ENCODE measurements at places on chromosomes 3 and 15.
A peak's percentile ranks its signal among the peaks of the same experiment; 100 is the strongest.

- no peak for DNase-seq
These were observed 170.3 kb downstream of the ZPLD1 start for GRCh38 chr3:102605153-102605552.

GRCh38 chr3:16907243-16907642 lies 22.5 kb downstream of the PLCL2 start:
- no peak for DNase-seq

- peak; percentile 13 for DNase-seq
These were observed 33.6 kb upstream of the PLSCR5 start for GRCh38 chr3:146638718-146639117.

DNA sequence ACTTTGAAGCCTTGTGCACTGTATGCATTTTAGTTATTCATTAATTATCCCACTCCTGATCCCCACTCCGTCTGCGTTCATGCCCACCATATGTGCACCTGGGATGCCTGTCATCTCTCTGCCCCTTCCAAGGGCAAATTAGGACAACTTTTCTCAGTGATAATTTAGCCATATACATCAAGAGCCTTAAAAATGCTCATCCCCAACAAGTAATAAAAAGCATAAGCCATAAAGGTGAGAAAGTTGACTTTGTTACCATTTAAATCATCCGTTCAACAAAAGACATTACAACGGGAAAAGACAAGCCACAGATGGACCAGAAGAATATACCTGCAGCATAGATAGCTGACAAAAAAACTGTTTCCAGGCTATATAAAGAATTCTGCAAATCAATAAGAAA lies 131.4 kb upstream of the LINGO1 start:
- DNase-seq, result no peak

GRCh38 chr3:72957297-72957696 lies 39.3 kb upstream of the PPP4R2 start:
- no peak for DNase-seq

GRCh38 chr15:94792196-94792595 lies 560.8 kb downstream of the MCTP2 start:
- no peak for DNase-seq

DNA sequence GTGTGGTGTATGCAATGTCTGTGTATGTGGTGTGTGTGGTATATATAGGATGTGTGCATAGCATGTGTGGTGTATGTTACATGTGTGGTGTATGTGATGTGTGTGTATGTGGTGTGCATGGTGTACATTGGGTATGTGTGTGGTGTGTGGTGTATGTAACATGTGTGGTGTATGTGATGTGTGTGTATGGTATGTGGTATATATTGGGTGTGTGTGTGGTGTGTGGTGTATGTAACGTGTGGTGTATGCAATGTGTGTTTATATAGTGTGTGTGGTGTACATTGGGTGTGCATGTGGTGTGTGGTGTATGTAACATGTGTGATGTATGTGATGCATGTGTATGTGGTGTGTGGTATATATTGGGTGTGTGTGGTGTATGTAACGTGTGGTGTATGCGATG lies 41.9 kb downstream of the ARRDC4 start:
- DNase-seq, result no peak

DNA sequence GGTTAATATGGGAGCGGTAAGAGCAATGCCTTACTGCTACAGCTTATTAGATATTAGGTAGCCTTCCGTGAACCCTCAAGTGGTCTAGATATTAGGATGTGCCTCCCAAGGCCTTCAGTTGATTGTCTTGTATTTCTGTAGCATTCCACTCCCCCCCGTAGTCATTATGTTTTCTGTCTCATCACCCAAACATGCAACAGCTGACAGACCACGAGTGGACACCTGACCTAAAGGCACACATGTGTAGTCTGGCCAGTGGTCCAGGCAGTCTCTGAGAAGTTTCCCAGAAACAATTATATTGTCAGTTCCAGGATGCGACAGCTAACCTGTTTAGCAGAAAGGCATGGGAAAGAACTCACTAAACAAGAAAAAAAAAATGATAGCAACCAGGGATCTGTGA lies 1000.9 kb downstream of the AGBL1 start:
- DNase-seq, result no peak

GRCh38 chr3:152365766-152366593 lies 97.3 kb downstream of the MBNL1 start:
- no peak for DNase-seq

DNA sequence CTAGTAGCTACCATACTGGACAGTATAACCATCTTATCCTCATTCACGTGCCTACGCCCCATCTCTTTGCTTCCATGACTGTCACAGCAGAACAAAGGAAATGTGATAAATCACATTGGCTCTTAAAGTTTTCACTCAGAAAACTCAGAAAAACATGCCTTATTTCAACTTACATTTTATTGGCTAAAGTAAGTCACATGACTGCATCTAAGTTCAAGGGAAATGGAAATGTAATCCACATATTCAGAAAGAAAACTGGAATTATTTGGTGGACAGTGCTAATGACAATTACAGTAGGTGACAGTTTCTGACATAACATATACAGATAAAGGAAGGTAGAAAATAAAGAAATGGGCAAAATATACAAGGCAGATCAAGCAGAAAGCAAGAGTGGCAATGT lies 37.4 kb upstream of the VILL start:
- no peak for DNase-seq

GRCh38 chr3:98577178-98577895 lies 16.1 kb downstream of the CPOX start:
- no peak for DNase-seq

DNA sequence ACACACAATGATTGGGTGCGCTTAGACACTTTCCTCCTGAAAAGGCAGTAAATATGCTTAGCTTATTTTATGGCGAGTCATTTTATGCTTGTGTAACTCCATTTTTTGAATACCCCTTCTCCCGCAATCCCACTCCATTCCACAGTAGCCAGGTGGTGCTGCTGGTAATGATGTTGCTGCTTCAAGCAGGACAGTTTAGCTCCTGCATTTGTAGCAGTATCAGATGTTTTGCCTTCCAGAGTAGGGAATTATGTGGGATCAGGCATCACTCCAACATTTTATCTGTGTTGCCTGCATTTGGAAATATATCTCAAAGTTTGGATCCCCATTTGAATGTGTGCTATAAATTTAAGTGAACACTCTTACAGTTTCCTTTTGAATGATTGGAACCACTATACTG lies 302.1 kb upstream of the SGO1 start:
- no peak for DNase-seq

GRCh38 chr15:66877477-66878271 lies 175.6 kb downstream of the SMAD6 start:
- DNase-seq, result no peak

DNA sequence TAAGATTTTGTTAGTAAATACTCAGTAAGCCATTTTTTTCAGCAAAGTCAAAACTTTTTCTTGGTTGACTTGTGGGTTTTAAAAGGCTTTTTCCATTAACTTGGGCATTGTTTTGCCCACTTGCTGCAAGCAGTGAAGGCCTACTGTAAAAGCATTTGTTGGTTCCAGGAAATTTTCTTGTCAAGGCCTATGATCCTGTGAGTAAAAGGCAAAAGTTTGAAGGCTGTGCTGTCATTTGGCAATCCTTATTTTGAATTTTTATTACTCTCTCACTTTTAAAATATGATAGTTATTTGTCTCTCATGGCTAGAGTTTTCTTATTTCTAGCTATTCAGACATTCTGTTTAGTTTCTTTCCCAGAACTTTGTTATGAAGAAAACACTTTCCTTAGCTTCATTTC lies 13.0 kb downstream of the P2RY12 start:
- DNase-seq, result no peak

DNA sequence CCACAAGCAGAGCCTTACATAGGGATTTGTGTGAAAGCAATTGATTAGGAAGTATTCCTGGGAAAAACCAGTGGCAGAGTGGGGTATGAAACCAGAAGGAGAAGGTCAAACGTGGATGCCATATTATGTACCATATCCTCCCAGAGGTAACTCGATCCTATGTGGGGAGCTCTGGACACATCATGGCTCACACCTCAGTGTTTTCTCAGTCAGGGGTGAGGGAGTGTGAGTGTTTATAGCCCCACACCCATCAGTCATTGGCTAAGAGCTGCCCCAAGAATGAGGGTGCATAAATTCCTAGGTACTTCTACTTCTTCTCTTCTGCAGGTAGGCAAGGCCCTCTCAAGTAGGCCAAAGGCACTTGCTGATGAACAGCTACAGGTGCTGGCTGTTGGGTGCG lies 28.2 kb upstream of the PDZRN3 start:
- DNase-seq, result no peak

- no peak for DNase-seq
These were observed 4.0 kb downstream of the TNK2 start for GRCh38 chr3:195904368-195904767.

DNA sequence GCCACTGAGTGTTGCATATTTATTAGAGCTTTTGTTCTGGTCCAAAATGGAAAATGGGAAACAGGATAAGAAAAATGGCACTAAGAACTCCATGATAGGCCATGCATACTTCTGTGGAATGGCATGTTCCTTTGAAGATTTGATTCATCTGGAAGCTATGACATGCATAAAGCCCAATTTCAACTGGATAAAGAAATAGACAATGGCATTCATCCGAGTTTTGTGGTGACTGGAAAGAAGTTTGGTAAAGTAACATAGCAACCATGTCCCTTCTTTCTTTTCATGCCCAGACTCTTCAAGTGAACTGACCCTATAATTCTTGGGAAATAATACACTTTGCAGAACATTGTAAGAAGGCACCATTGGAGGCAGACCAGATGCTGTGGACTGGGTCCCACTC lies 368.4 kb upstream of the IL12A start:
- DNase-seq, result no peak

Measured in NCI-H1694 treated with DMSO at 0.1 percent for 48 hours (cell line).